ENCODE measurements at places on chromosomes 1 and 21.

DNA sequence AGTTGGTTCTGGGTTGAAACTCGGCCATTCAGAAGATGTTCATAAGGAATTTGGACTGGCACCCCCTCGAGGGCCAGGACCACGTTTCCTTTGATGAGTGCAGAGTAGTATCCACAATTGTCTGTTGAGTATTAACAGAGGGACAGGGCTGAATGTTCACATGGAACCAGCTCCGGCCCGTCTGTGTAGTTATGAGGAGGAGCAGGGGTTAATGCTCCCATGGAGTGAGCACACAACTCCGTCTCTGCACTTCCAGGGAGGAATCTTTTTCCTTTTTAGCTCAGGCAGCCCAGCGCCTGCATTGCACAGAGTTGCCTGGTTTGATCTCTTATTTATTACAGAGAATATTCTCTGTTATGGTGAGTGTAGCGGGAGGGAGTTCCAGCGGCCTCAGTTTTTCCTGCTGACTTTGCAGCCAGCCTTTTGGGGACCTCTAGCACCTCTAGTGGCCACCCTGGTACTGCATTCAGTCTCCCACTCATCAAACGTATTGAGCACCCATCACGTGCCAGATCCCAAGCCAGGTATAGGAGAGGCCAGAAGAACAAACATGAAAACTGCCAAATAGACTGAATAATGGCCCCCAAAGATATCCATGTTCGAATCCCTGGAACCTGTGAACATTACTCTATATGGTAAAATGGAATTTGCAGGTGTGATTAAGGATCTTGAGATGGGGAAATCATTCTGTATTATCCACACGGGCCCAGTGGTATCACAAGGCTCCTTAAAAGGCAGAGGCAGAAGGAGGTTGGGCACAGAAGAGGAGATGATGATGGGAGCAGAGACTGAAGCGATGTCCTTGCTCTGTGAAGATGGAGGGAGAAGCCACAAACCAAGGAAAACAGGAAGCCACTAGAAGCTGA lies 167.7 kb upstream of the CSF3R start:
- peak; percentile 63 for DNase-seq

DNA sequence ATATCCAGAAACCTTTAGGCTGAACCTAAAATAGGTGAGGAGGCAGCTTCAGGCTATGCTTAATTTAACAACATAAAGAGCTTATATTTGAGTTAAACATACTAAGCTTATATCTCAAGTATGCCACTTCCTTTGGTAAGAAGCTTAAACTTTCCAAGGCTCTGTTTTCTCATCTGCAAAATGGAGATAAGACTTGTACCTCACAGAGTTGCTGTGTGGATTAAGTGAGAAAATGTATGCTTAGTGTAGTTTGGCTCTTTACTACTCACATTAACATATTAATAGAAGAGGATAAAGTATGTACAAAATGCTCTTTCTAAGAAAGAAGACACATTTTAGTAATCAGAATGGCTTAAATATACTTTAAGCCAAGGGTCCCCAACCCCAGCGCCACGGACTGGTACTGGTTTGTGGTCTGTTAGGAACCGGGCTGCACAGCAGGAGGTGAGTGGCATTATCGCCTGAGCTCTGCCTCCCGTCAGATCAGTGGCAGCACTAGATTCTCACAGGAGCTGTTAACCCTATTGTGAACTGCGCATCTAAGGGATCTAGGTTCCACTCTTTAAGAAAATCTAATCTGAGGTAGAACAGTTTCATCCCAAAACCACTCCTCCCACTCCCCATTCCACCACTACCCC lies 77.2 kb downstream of the HS2ST1 start:
- no peak for DNase-seq

GRCh38 chr1:151352021-151352718 lies 5.1 kb upstream of the RFX5 start:
- no peak for DNase-seq

GRCh38 chr1:163231385-163231784 lies 28.7 kb upstream of the RGS5 start:
- DNase-seq: no peak

DNA sequence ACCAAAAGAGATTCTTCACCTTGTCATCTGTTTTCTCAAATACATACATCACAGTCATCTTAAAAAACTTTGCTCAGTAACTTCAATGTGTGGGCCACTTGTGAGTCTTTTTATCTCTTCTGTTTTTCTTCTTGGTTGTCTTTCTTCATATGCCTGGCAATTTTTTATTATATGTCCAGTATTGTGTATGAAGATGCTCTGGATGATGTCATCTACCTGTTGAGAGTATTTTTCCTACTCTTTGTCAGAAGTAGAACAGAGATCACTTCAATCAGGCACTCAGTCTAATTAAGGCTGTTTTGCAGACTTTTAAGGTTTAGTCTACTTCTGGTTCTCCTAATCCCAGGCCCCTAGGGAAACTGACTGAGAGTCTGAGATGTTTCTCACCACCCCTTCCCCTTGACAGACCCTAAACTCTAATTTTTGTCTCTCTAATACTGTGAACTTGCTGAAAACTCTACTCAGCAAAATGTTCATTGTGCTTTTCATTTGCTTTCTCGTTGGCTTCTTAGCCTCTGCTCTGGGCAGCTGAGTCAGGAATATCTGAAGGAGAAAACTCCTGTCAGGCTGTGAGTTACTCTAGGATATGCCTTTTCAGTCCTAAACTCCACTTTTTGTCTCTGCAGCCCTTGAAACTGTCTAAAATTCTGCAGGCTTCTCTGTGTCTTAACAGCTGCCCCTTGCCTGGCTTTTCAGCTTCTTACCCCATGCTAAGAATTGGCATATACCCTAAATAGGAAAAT lies 33.0 kb upstream of the DNAJC6 start:
- DNase-seq: no peak

- DNase-seq: no peak
Observed at GRCh38 chr1:75855734-75856133, 59.1 kb downstream of the MSH4 start.

DNA sequence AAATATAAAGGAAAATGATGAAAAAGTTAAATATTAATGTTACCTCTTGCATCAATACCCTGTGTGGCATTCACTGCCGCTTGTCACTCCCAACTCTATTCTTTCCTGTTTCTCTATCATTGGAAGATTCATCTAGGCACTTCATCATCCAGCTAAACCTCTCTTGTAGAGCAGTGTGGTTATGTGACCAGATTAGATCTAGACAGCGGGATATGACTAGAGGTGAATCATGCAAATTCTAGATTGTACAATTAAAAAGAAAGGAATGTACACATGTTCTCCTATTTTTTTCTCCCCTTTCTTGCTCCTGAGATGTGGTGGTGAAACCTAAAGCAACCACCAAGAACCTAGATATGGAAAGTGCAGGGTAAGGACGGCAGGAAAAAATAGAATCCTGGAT lies 174.1 kb downstream of the LBR start:
- DNase-seq: no peak

- no peak for DNase-seq
Observed at GRCh38 chr1:156554971-156555370, 17.4 kb downstream of the IQGAP3 start.

- DNase-seq: no peak
Observed at GRCh38 chr1:230646710-230647302, 4.5 kb downstream of the COG2 start.

- DNase-seq: no peak
Observed at GRCh38 chr1:28602536-28603439, 10.7 kb downstream of the RAB42 start.

DNA sequence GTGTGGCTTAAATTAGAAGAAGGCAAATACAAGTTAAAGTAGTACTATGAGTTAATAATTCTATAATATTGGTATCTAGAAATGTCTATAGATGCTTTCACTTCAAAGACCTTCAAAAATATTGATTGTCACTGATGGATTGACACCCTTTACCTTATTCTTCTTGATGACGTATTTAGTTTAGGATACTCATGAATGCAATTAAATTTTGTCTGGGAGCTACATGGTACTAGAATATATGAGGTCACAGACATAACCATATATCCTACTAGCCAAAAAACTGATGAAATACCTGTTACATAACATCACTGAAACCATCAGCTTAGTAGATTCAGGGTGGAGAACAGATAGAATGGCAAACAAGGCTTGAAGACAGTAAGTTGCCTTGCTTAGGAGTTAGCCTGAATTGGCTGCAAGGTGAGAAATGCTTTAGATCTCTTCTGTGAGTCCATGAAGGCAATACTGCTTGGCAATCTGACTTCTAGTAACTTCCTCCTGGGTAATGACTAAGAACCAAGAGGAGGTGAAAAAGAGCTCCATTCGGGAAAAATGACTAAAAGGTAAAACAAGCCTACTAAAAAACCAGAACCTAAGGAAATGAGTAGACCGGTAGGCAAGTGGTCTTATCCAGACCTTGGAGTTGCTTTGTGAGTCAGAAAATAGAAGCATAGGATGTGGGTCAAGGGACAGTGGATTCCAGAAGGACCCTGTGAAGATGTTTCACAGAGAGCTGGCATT lies 16.9 kb upstream of the ARHGAP29 start:
- no peak for DNase-seq

- DNase-seq: peak; percentile 26
Observed at GRCh38 chr1:203628201-203629015, 1.8 kb downstream of the ATP2B4 start.

DNA sequence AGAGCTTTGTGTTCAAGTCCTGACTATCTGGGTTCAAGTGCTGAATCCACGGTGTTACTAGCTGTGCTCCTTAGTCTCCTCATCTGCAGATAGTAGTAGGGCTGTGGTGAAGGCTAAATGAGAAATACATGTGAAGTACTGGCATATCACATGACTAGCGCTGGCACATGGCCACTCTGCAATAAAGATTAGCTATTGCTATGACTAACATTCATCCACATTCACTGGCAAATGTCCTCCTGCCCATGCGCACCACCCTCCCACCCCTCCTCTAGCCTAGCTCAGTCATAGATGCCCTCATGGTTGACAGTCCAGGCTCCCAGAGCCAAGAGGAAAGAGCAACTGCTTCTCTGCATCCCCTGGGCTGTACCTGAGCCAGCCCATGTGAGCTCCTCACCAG lies 8.5 kb upstream of the COL8A2 start:
- no peak for DNase-seq

DNA sequence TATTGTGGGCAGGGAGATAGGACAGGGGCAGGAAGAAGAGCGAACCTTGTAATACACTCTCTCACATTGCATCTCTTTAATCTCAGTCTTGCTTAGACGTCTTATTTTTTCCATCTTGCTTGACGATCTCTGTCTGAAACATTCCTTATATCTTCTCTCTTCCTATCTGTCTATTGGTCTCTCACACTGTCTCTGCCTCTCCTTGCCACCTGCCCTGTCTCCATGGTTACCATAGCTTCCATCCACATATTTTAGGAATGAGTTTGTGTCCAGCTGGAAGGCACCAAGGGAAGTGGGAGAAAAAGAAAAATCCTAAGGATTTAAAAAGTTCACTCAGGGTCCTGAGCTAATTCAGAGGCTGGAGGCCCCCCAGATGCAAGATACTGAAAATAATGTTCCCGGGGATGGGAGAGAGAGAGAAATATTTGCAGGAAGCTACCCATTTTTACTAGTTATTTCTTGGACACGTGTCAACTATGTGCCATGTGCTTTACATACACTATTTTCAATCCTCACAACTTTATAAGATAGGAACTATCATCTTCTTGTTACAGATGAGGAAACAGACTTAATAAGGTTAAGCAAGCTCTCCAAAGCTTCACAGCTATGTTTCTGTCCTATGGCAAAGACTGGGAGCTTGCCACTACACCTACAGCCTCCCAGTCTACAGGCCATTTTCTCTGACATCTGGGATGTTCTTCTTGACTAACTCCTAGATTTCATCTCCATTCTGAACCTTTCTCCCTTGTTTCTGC lies 933 bp downstream of the ANKRD34A start:
- no peak for DNase-seq

DNA sequence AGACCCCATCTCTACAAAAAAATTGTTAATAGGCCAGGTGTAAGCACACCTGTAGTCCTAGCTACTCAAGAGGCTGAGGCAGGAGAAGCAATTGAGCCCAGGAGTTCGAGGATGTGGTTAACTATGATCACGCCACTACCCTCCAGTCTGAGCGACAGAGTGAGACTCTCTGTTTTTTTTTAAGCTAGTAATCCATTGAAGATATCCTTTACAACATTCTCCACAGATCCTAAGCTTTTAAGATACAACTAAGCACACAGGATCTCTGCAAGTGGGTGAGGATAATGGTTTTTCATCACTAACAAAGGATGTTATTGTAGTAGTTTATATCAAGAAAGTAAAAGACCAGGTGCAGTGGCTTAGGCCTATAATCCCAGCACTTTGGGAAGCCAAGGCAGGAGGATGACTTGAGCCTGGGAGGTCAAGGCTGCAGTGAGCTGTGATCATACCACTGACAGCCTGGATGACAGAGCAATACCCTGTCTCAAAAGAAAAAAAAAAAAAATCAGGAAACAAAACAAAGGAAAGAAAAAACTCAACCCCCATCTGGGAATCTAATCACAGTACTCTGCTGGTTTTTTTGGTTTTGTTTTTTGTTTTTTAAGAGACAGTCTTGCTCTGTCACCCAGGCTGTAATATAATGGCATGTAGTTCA lies 166.1 kb downstream of the RERE start:
- DNase-seq: no peak

GRCh38 chr1:151864411-151864810 lies 10.9 kb upstream of the THEM5 start:
- no peak for DNase-seq

- no peak for DNase-seq
Observed at GRCh38 chr1:59316497-59317128, 19.7 kb downstream of the FGGY start.

- no peak for DNase-seq
Observed at GRCh38 chr1:4444086-4444485, 210.3 kb upstream of the AJAP1 start.

- DNase-seq: no peak
Observed at GRCh38 chr21:18244671-18245463, at the start of gene CHODL. CHODL (plus strand) TSS chr21:18244833; CDS start chr21:18245224, 391 bp downstream.

GRCh38 chr1:169072945-169073725 lies 33.4 kb upstream of the ATP1B1 start:
- no peak for DNase-seq

GRCh38 chr1:28517649-28517999 lies 11.8 kb downstream of the RCC1 start:
- no peak for DNase-seq

DNA sequence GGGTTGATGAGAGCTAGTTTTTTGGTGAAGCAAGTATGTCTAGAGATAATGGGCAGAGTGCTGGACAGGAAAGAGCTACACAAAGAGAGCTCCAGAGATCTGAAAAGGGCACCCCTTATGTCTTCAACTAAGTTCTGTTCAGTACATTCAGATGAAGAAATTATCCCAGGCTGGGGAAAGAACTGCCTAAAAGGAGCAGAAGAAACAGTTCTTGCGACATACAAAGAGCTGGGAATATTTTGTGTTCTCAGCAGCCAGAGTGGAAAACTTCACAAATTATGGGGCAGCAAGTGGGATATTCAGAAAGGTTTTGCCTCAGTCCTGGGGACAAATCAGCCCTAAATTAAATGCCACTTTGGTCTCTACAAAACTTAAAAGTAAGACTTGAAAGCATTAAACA lies 17.4 kb upstream of the CCN1 start:
- no peak for DNase-seq

DNA sequence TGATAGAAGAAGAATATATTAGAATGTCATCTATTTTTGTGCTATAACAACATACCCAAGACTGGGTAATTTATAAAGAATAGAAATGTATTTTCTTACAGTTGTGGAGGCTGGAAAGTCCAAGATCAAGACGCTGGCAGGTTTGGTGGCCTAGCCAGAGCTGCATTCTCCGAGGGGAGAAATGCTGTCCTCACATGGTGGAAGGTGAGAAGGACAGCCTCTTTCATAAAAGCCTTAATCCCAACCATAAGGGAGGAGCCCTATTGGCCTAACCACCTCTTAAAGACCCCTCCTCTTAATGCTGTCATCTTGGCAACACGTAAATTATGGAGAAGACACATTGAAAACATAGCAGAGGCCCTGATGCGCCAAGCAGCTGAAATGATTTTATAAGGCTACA lies 60.1 kb upstream of the KAZN start:
- DNase-seq: no peak

GRCh38 chr1:87089823-87090222 lies 175.4 kb downstream of the HS2ST1 start:
- DNase-seq: no peak
